ENCODE measurements at places on chromosomes 3 and 15. TPM values are rescaled to one million over a fixed set of nuclear protein-coding genes. Genes with fewer than 3 reads are reported as not detected.

- no peak for DNase-seq
Observed at GRCh38 chr3:15682561-15683185, 81.1 kb downstream of the BTD start.

GRCh38 chr3:173702561-173702960 is 305.0 kb downstream of the NLGN1 start:
- DNase-seq = no peak

DNA sequence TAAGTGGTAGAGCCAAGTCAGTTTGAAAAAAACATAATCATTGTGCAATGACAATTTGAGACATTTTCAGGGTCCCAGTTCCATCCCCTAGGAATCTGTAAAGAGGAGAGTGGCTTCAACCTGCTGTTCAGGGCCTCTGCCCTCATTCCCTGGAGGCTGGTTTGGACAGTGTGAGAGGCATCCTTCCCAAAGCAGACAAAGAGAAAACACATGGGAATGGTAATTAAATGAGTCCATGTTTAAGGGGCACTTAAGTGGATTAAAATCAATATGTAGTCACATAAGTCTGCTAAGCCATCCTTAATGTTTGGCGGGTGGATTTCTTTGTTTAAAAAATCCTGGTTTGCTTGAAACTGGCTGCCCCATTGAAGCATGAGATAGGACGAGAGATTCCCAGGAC is 146.3 kb upstream of the CTDSPL start:
- no peak for DNase-seq

- DNase-seq = no peak
Observed at GRCh38 chr3:22129101-22129500, 378.1 kb upstream of the ZNF385D start.

DNA sequence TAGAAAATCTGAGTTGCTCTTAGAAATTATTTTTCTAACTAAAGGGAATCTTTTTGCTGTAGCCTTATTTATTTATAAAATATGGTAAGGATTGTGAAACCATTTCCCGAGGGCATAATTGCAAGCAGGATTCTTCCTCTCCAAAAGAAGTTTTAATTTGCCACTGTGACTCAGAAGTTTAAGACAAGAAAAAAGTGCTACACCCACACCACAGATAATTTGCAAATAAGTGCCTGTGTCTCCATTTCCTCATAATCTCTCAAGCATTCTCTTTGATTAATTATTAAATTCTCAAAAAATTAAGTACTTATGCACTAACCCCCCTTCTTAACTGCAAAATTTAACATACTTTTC is 43.6 kb downstream of the RASA2 start:
- DNase-seq = no peak

DNA sequence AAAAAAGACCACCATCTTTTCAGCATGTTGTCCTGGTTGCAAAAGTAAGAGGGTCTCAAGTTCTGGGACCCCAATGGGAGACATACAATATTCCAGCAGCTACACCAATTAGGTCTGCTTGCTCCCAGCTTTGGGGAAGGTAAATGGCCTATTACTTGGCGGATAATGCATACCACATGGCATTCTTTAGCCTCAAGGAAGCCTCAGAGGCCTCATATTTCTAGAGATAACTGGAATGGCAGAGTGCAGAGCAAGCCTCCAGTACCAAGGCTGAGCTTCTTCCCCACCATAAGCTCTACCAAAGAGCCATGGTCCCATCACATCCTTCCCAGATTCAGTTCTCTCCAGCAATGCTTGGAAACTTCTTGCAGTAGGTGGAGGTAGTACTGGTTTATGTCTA is 493.8 kb downstream of the SHQ1 start:
- no peak for DNase-seq

DNA sequence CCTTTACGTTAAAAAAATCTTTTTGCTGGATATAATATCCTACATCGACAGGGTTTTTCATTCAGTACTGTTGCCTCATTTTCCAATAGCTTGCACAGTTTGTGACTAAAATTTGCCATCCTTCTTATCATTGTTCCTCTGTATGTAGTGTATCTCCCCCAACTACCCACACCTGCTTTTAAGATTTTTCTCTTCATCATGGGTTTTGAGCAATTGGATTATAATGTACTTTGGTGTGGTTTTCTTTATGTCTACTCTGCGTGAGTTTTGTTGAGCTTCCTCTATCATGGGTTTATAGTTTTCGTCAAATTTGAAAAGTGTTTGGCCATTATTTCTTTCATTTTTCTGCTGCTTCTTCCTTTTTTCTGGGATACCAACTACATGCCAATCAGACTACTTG is 39.6 kb upstream of the MEF2A start:
- no peak for DNase-seq

SFMBT1 gene
- 7.7 TPM for polyA plus RNA-seq

C3orf70 gene
- 8.8 TPM for polyA plus RNA-seq

TP63 gene
- polyA plus RNA-seq = 1.4 TPM

THBS1 gene
- polyA plus RNA-seq = 163 TPM
